ENCODE measurements at places on chromosomes 1 and 21. TPM values are rescaled to one million over a fixed set of nuclear protein-coding genes. Genes with fewer than 3 reads are reported as not detected.

- ATAC-seq, result no peak
These were observed 785.1 kb upstream of the ADGRL4 start for GRCh38 chr1:79791488-79792218.

The KRTAP20-4 gene
- total RNA-seq, result not detected

The OVAAL gene
- not detected for total RNA-seq

The SAMD13 gene
- total RNA-seq, result 0.44 TPM
